ENCODE measurements at places on chromosomes 16 and 17. TPM values are rescaled to one million over a fixed set of nuclear protein-coding genes. Genes with fewer than 3 reads are reported as not detected.

Gene KRTAP2-3
- not detected for total RNA-seq

Gene HCRT
- not detected for total RNA-seq

Gene C16orf89
- under 0.01 TPM for total RNA-seq

Gene XYLT1
- 23.1 TPM for total RNA-seq

Gene NOD2
- total RNA-seq = under 0.01 TPM

Gene WSB1
- 158 TPM for total RNA-seq

Gene PRSS27
- 0.58 TPM for total RNA-seq

Gene CLCN7
- 169 TPM for total RNA-seq

Gene ADORA2B
- total RNA-seq = 11.2 TPM

Gene APOBR
- total RNA-seq = not detected

Gene LITAFD
- not detected for total RNA-seq

Gene ITGAX
- total RNA-seq = 0.17 TPM

Gene ZNF469
- total RNA-seq = 3.1 TPM

Gene SHBG
- total RNA-seq = 0.29 TPM

Gene SLC5A10
- not detected for total RNA-seq

Gene SPATA22
- 1.2 TPM for total RNA-seq

Gene SLC38A8
- not detected for total RNA-seq

Gene KRTAP9-2
- total RNA-seq = not detected

Gene FNDC8
- total RNA-seq = not detected

Gene C17orf107
- 1.9 TPM for total RNA-seq

Gene LLGL1
- 46.8 TPM for total RNA-seq

Gene TANC2
- 46.0 TPM for total RNA-seq

Gene ALOX12
- total RNA-seq = under 0.01 TPM

Gene SDR42E1
- total RNA-seq = 0.15 TPM

Gene AOC3
- total RNA-seq = 1.5 TPM

Gene HEATR3
- 18.4 TPM for total RNA-seq

Gene MYH13
- not detected for total RNA-seq

Gene PYY
- total RNA-seq = not detected

Gene CMTM1
- 2.0 TPM for total RNA-seq

Gene KRT36
- not detected for total RNA-seq

Gene TBC1D3G
- total RNA-seq = not detected

Gene KRTAP2-2
- not detected for total RNA-seq

Gene REXO5
- total RNA-seq = 14.4 TPM

Gene C16orf54
- total RNA-seq = not detected

Gene GUCY2D
- not detected for total RNA-seq

Measured in smooth muscle cell of trachea (primary cell).